ENCODE measurements at places on chromosomes 6 and 20.

- DNase-seq: no peak
These were observed 47.5 kb upstream of the NUP153 start for GRCh38 chr6:17754254-17754653.

- no peak for DNase-seq
These were observed 10.6 kb downstream of the FKBP5 start for GRCh38 chr6:35678021-35678654.

GRCh38 chr20:23082846-23083552 lies 3.1 kb downstream of the CD93 start:
- DNase-seq: no peak

- no peak for DNase-seq
These were observed 227.9 kb downstream of the FRK start for GRCh38 chr6:115832786-115833185.

DNA sequence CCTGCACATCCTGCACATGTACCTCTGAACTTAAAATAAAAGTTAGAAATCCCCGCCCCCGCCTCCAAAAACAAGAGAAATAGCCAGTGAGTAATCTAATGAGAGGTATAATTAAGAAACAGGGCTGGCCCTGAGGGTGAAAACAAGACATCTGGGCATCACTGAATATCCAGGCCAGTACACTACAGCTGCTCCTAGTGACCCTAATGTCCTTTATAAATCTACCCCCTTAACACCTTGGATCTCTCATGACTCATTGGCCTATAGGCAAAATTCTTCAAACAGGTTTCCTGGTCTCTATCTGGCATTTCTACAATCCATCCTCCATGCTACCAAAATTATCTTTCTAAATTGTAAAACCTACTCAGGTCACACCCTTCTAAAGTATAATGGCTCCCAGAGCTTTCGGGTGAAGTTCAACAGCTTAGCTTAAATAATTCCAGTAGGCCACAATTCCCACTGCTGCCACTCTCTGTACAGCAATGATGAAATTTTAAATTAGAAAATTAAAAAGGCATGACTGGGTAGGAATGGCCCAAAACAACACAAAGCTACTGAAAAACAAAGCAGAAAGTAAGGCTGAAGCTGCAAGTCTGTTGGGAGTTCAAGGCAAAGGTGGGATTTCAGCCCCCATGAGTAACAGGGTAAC lies 260.9 kb downstream of the GMDS start:
- no peak for DNase-seq

- no peak for DNase-seq
These were observed 531.0 kb downstream of the EPHA7 start for GRCh38 chr6:92888316-92888715.

Data from hippocampal formation (tissue), 2 donors.